ENCODE measurements at places on chromosomes 3 and 15.

- DNase-seq = no peak
Measured at GRCh38 chr3:188744166-188744565, 427.6 kb upstream of the TPRG1 start.

GRCh38 chr15:96066852-96067495 lies 263.5 kb upstream of the NR2F2 start:
- no peak for DNase-seq

DNA sequence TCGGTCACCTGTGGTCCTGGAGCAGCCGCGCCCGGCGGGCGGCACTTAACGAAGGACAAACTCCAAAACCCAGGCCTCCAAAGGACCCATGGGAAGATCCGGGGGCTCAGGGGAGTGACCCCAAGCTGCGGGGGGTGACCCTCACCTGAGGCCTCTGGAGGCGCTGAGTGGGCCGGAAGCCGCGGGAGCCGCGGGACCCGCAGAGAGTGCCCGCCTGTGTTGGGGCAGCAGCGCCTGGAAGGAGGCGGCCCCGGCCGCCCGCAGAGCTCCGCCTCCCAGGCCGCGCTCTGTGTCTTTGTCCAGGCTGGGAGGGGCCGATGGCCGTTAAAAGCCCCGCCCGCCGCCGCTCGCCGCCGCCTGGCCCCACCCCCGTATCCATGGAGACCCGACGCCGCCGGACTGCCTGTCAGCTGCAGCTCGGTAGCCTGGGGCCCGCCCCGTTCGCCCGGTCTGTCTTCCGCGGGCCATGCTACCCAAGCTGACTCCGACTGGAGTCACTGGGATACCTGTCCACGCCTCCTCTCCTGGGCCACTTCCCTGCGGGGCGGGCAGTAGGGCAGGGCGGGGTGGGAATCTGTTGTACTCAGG lies 15.3 kb upstream of the FANCD2 start:
- DNase-seq = peak; percentile 97

- no peak for DNase-seq
Measured at GRCh38 chr3:14587740-14588360, 47.7 kb upstream of the GRIP2 start.

DNA sequence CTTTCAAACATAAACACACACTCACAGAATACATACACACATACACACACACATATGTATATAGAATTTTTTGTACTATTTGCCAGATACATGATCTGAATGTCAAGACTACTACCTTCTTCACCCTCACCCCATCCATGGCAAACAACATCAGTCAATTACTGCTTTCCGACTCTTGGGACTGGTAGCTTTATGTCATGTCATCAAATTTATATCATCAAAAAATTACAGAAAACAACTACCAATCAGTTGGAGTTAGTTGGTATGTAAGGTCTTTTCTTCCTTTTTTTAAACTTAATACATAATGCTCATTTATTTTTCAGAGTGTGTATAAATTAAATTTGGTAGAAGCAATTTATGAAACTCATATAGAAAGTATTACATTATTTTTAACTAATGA lies 305.7 kb upstream of the MDFIC2 start:
- no peak for DNase-seq

DNA sequence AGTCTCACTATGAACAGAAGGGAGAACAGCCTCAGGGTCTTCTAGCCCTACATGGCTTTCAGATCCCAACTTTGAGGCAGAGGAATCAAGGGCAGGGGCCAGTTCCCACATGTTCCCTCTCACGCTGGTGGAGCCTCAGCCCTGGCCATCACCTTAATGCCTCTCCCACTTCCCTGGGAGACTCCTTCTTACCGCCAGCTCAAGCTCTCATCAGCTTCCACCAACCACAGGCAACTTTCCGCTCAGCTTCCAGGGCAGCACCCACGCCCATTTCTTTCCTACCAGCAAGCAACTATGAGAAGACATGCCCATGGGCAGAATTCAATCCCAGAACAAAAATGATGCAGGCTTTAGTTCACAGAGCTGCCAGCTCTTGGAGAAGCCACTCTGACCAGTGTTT lies 63.5 kb downstream of the RUBCN start:
- no peak for DNase-seq

DNA sequence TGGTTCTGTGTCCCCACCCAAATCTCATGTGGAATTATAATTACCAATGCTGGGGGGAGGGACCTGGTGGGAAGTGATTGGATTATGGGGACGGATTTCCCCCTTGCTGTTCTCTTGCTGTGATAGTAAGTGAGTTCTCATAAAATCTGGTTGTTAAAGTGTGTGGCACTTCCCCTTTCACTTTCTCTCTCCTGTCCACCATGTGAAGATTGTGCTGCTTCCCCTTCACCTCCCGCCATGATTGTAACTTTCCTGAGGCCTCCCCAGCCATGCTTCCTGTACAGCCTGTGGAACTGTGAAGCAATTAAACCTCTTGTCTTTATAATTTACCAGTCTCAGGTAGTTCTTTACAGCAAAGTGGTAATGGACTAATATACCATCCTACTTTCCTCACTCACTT lies 289.6 kb downstream of the EFHB start:
- DNase-seq = no peak

GRCh38 chr3:32759342-32759741 lies 58.5 kb upstream of the TRIM71 start:
- no peak for DNase-seq

DNA sequence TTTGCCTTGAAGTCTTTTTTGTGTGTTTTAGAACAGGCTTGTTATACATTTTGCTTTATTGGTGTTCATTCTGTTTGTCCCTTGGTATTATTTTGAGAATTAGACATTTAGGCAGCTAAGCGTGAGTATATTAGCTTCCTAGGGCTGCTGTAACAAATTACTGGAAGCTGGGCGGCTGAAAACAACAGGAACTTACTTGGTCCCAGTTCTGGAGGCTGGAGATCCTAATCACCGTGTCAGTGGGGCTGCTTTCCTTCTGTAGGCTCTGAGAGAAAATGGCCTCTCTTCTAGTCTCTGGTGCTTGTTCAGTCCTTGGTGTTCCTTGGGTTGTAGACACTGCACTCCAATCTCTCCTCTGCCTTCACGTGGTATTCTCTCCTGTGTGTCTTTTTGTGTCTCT lies 142.3 kb downstream of the KLHL25 start:
- no peak for DNase-seq

GRCh38 chr3:14877469-14877868 lies 58.7 kb downstream of the FGD5 start:
- no peak for DNase-seq
